ENCODE measurements at places on chromosomes 1 and 21.

DNA sequence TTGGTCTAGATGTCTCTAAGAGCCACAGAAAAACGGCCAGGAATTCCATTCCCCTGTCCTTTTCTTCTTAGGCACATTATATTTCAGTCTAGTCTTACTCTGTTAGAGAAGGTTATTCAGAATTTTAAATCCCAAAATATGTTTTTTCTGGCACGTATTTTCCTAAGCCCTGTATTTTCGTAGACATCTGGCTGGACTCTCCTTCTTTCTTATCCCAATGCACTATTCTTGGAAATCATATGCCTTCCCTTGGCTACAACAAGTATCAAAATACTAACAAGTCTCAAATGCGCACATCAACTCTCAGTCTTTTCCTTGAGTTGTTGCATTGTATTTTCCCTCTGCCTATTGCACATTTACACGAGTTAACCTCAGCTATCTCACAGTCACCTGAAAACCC lies 96.2 kb downstream of the DPYD start:
- no peaks in the 10 kb centered on the region for H3K27me3 ChIP-seq
- H3K36me3 ChIP-seq: no peaks in the 10 kb centered on the region
- no peak overlapping the region for H3K27ac ChIP-seq
- H3K4me1 ChIP-seq: no peaks in the 10 kb centered on the region
- no peak overlapping the region for H3K4me3 ChIP-seq

DNA sequence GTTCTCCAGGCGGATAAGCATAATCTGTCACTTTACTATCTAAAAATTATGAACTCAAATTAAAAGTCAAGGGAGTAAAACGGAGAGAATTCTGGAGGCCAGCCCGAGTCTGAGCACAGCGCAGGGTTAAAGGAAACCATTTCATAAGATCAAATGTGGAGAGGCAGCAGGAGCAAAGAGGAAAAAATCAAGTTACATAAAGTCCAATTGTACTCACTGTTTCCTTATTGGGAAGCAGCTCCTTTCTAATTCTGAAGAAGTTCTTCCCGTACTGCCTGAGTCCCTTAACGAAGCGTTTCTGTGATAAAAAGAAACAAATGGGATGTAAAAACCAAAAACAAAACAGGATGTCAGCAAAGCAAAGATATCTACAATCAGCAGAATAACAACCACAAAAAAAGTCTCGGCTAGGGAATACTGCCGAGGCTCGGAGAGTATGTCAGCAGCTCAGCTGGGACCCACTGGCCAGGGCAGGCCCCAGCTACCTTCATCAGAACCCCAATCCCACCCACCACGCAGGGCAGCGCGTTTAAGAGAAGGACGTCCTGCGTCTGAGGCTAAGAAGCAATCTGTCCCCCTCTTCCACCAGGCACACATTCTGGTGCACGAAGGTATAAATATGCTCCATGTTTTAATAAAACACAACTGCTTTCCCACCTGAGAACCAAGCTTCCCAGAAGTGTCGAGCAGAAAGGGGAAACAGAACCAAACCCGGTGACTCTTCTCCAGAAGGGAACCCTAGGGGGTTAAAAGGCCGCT lies 104.8 kb downstream of the SLC45A1 start:
- H3K27me3 ChIP-seq: no peaks in the 10 kb centered on the region
- H3K4me1 ChIP-seq: peaks cover 20% of the 10 kb centered on the region
- peak; percentile 36 for DNase-seq
- peak overlapping the region; percentile 82 for H3K27ac ChIP-seq

GRCh38 chr1:99327357-99327756 lies 63.1 kb downstream of the PLPPR4 start:
- H3K4me1 ChIP-seq: no peaks in the 10 kb centered on the region
- H3K36me3 ChIP-seq: no peaks in the 10 kb centered on the region
- no peak overlapping the region for H3K4me3 ChIP-seq
- DNase-seq: no peak

- no peak for DNase-seq
- no peaks in the 10 kb centered on the region for H3K4me1 ChIP-seq
Observed at GRCh38 chr1:14661222-14661621, 62.7 kb downstream of the KAZN start.

GRCh38 chr1:100626397-100626796 lies 88.5 kb downstream of the GPR88 start:
- no peak for DNase-seq
- H3K4me1 ChIP-seq: peaks cover 66% of the 10 kb centered on the region
- no peaks in the 10 kb centered on the region for H3K36me3 ChIP-seq
- H3K27ac ChIP-seq: peak overlapping the region; percentile 74

- H3K4me3 ChIP-seq: no peak overlapping the region
- peaks cover 36% of the 10 kb centered on the region for H3K4me1 ChIP-seq
- peak; percentile 99 for DNase-seq
Observed at GRCh38 chr1:206503591-206504362, 3.6 kb upstream of the RASSF5 start.

GRCh38 chr1:64212031-64212430 lies 8.6 kb downstream of the UBE2U start:
- DNase-seq: peak; percentile 82
- H3K4me1 ChIP-seq: peaks cover 9% of the 10 kb centered on the region
- H3K36me3 ChIP-seq: no peaks in the 10 kb centered on the region
- no peaks in the 10 kb centered on the region for H3K27me3 ChIP-seq
